Activated CD4-positive, alpha-beta T cell treated with anti-CD3 and anti-CD28 coated beads for 36 hours (primary cell): ENCODE measurements at places on chromosomes 1 and 21. TPM values are rescaled to one million over a fixed set of nuclear protein-coding genes. Genes with fewer than 3 reads are reported as not detected.

CAPN9 gene
- not detected for total RNA-seq

- DNase-seq: no peak
Observed at GRCh38 chr1:231986631-231987336, 360.2 kb downstream of the DISC1 start.

PLCH2 gene
- 6.3 TPM for total RNA-seq

- DNase-seq: peak; percentile 16
Observed at GRCh38 chr1:65894738-65895605, 102.3 kb downstream of the PDE4B start.

GRCh38 chr1:236150311-236150955 lies 8.1 kb downstream of the GPR137B start:
- no peak for DNase-seq

CLEC20A gene
- total RNA-seq: not detected

GRCh38 chr1:155082301-155083051 lies 3.8 kb downstream of the EFNA3 start:
- peak; percentile 64 for DNase-seq

DNA sequence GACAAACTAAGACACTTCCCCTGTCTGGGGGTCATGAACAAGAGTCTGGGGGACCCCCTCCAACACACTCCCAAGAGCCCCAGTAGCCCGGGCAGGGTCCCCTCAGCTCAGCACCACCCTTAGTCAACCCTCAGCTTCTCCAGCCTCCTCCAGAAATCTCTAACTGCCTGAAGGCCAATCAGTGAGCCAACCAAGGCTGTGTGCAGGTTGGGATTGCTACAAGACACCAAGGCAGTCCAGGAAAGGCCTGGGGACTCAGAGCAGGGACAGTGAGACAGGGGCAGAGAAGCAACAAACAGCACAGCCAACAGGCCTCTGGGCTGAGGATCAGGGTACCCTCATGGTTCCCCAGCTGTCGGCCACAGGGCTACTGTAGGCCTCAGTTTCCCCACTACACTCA lies 13.3 kb downstream of the SMIM12 start:
- no peak for DNase-seq
